Ovary (tissue), 10 donors: ENCODE measurements at places on chromosomes 12 and 14. TPM values are rescaled to one million over a fixed set of nuclear protein-coding genes. Genes with fewer than 3 reads are reported as not detected.
A peak's percentile ranks its signal among the peaks of the same experiment; 100 is the strongest.

GRCh38 chr12:70415987-70416386, 49.9 kb downstream of the KCNMB4 start:
- no peaks in the 10 kb centered on the region for H3K4me1 ChIP-seq
- no peak overlapping the region for H3K4me3 ChIP-seq
- H3K27me3 ChIP-seq = no peaks in the 10 kb centered on the region
- DNase-seq = no peak
- no peak overlapping the region for H3K27ac ChIP-seq

DNA sequence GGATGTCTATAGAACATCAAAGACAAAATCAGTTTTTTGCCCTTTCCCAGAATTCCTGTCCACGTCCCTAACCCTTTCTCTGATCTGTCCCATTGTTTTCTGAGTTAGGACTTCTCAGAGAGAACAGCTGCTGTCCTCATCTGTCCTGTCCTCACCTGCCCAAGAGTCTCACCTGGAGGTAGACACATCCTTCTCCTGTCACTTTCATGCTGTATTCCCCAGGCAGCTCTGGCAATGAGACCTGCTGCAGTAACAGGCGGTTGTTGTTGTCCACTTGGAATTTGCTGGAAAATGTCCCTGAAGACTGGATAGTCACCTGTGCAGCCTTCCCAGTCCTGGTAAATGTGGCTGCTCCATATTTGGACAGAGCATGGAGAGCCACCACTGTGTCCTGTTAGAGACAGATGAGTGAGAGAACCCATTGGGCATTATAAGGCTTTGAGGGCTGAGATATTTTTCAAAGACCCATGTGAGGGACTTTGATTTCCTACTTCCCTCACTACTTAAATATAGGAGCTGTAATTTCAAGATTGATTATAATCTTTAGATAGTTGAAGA, 43.2 kb downstream of the A2M start:
- no peaks in the 10 kb centered on the region for H3K36me3 ChIP-seq
- no peak for DNase-seq
- H3K4me3 ChIP-seq = no peak overlapping the region
- no peaks in the 10 kb centered on the region for H3K27me3 ChIP-seq

GRCh38 chr14:56490379-56490778, 89.2 kb upstream of the TMEM260 start:
- H3K4me3 ChIP-seq = no peak overlapping the region
- no peak for DNase-seq
- no peaks in the 10 kb centered on the region for H3K27me3 ChIP-seq
- no peaks in the 10 kb centered on the region for H3K36me3 ChIP-seq
- H3K27ac ChIP-seq = no peak overlapping the region

DNA sequence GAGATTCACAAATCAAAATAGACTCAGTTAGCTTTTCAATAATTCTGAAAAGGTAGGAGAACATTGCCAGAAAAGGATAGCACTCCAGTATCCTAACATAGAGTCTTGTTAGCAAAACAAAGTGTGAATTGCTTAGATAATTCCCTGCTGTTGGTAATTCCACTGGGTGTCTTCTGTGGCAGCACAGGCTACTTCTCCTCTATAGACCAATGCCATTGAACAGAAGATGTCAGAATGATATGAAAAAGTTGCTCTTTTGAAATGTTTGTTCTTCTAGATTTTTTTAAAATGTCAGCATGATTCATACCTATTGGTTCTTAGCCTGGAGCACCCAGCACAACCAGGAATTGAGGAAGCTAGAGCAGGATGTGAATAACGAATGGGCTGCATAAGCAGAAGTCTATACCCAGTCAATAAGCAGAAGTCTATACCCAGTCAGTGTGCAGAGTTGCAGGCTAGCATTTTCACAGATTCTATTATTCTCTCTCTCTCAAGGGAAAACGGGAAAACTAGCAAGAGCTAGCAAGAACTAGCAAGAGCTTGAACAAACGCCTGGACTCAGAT, 112.8 kb downstream of the SYT1 start:
- H3K4me1 ChIP-seq = no peaks in the 10 kb centered on the region
- no peak overlapping the region for H3K4me3 ChIP-seq
- no peak overlapping the region for H3K27ac ChIP-seq
- no peaks in the 10 kb centered on the region for H3K36me3 ChIP-seq

DNA sequence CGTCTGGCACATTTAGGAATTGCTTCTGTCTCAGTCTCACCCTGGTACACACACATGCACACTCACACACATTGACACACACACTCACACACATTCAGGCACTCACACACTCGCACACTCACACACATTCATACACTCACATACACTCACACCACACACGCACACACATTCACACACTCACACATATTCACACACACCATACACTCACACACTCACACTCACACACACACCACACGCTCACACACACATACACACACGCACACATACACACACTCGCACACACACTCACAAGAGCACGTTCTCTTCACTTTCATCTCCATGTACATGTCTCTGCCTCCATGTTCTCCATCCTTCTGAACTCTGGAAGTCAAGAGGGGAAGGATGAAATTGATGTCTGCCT, 23.1 kb upstream of the SMUG1 start:
- H3K36me3 ChIP-seq = no peaks in the 10 kb centered on the region
- peaks cover 1% of the 10 kb centered on the region for H3K4me1 ChIP-seq
- no peaks in the 10 kb centered on the region for H3K27me3 ChIP-seq
- DNase-seq = no peak

DNA sequence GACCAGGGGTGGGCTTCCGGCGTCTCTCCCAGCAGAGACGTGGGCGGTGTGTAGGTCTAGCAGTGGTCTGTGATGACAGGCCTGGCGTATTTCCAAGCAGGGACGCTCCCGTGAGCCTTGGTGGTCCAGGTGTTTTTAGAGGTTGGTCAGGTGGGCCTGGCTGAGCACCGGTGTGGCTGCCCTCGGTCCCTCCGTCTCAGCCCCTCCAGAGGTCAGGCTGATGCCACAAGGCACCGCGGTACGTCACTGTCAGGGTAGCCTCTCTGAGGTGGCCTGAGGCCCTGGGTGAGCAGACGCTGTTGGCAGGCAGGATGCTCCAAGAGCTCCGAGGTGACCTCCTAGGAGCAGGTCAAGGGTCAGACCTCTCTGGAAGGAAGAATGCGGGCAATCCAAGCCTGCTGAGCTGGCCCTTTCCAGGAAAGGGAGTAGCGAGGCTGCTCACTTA, 13.6 kb downstream of the MTA1 start:
- H3K27ac ChIP-seq = no peak overlapping the region
- no peaks in the 10 kb centered on the region for H3K36me3 ChIP-seq
- H3K4me1 ChIP-seq = peaks cover 3% of the 10 kb centered on the region
- no peak overlapping the region for H3K4me3 ChIP-seq
- no peaks in the 10 kb centered on the region for H3K27me3 ChIP-seq

DNA sequence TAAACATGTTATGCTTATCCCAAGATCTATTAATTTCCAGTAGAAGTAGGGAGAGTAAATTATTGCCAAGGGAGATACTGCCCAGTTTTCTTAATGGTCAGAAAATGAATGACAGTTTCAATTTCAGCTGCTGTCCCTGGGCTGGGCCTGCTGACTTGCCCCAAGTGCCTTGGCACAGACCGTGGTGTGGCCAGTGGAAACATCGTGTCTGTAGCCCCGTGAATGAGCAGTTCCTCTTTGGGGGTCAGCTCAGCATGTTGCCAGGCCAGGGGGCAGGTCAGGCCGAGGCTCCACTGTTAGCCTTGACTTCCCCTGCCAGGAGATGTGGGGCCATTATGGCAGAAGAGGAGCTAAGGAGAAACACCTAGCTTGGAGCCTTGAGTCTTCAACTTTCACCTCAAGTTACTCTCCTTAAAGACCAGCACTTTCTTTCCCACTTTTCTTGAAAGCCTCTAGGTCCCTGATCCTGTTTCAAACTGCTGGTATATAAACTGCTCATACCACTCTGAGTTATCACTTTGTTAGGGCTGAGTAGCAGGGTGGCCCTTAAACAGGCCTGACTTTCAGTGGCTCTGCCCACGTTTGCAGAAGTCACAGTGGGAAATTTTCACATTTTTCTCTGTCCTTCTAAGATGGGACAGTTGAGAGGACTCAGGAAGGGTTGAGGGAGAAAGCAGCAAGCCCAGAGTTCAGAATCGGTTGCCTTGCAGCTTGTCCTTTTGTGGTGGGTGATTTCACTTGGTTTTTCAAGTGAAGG, 73.2 kb downstream of the SUSD6 start:
- H3K36me3 ChIP-seq = no peaks in the 10 kb centered on the region
- H3K4me3 ChIP-seq = no peak overlapping the region
- H3K27ac ChIP-seq = no peak overlapping the region
- H3K4me1 ChIP-seq = peaks cover 29% of the 10 kb centered on the region

DNA sequence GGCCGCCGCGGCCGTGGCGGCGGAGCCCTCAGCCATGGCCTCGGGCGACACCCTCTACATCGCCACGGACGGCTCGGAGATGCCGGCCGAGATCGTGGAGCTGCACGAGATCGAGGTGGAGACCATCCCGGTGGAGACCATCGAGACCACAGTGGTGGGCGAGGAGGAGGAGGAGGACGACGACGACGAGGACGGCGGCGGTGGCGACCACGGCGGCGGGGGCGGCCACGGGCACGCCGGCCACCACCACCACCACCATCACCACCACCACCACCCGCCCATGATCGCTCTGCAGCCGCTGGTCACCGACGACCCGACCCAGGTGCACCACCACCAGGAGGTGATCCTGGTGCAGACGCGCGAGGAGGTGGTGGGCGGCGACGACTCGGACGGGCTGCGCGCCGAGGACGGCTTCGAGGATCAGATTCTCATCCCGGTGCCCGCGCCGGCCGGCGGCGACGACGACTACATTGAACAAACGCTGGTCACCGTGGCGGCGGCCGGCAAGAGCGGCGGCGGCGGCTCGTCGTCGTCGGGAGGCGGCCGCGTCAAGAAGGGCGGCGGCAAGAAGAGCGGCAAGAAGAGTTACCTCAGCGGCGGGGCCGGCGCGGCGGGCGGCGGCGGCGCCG, 381 bp downstream of the YY1 start:
- peak overlapping the region; percentile 94 for H3K27ac ChIP-seq
- H3K27me3 ChIP-seq = no peaks in the 10 kb centered on the region
- DNase-seq = peak; percentile 64
- peak overlapping the region; percentile 92 for H3K4me3 ChIP-seq
- peaks cover 9% of the 10 kb centered on the region for H3K4me1 ChIP-seq

DNA sequence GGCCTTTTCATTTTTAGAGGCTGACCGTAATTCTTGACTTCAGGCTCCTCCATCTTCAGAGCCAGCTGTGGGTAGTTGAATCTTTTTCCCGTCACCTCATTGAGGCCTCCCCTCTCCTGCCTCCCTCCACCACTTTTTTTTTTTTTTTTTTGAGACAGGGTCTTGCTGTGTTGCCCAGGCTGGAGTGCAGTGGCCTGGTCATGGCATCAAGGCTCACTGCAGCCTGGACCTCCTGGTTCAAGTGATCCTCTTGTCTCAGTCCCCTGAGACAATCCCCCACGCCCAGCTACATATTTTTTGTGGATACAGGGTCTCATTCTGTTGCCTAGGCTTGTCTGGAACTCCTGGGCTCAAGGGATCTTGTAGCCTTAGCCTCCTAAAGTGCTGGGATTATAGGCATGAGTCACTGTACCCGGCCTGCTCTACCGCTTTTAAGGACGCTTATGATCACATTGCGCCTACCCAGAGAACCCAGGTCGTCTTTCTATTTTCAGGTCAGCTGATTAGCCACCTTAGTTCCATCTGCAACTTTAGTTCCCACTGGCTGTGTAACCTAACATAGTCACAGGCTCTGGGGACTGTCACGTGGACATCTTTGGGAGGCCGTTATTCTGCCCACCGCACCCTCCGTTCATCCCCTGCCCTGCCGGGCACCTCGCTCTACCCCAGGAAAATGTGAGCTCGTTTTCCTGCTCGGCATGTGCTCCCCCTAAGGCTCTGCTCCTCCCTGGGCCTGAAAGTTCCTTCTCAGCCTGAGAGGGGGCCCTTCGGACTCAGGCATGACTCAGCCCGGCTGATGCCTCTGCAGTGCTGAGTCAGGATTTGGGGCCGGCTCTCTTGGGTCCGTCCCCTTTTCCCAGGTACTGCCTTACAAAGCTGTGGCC, 13.4 kb downstream of the TNFAIP2 start:
- peak; percentile 29 for DNase-seq
- no peaks in the 10 kb centered on the region for H3K36me3 ChIP-seq
- no peaks in the 10 kb centered on the region for H3K27me3 ChIP-seq
- H3K4me1 ChIP-seq = peaks cover 11% of the 10 kb centered on the region
- H3K27ac ChIP-seq = no peak overlapping the region

- no peak overlapping the region for H3K4me3 ChIP-seq
- peak overlapping the region; percentile 50 for H3K27ac ChIP-seq
- peak; percentile 90 for DNase-seq
Measured at GRCh38 chr14:72332046-72332445, 399.8 kb downstream of the RGS6 start.

The RDH12 gene
- 0.10 TPM for polyA plus RNA-seq
